ENCODE measurements at places on chromosomes 16 and 17.

- no peak for DNase-seq
Observed at GRCh38 chr17:12349297-12349696, 316.4 kb upstream of the MYOCD start.

- no peak for DNase-seq
Observed at GRCh38 chr17:71649941-71650350, 470.9 kb upstream of the SOX9 start.

GRCh38 chr16:53465606-53466280, 31.5 kb downstream of the RBL2 start:
- DNase-seq: no peak

DNA sequence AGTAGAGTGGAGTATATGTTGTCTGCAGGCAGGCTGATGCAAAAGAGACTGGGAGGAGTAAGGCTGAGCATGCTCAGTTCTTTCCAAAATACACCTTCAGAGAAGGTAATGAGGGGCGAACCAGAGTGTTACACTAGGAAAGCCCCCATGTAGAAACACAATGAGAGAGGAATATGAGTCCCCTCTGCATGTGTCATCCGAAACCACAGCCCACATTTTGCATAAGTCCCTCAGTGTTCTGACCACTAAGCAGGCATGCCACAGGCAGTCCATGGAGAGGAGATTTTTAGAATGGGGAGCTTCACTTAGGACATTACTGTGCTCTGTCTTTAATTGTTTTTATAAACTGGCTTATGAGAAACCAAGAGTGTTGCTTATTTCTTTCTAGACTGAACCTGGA, 32.0 kb downstream of the SLC6A2 start:
- no peak for DNase-seq

- DNase-seq: no peak
Observed at GRCh38 chr17:39360537-39360936, 40.9 kb downstream of the FBXL20 start.

DNA sequence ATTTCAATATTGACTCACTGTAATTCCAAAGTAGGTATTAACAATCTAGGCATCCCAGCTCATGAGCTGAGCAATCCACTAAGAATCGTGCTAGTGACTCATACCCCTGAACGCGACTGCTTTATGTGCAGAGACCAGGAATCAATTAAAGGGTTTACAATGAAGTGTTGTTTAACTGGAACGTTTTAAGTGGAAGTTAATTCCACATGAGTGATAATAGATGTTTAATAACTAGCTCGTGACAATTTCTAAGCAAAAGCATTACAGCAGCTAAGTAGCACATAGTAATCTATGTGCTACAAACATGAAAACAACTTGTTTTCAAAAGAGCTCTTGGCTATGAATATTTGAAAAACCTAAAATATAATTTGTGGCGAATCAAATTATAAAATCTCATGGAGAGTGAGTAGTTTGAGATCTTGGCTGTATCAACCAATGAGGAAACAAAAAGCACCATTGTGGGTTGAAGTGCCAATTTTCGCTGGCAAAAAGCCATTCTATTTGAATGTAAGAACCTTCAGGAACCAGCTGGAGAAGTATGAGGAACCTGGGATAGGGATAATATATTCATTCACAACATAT, 9.4 kb downstream of the GJC1 start:
- DNase-seq: no peak

GRCh38 chr16:88348377-88349152, 34.2 kb upstream of the ZNF469 start:
- DNase-seq: no peak

- no peak for DNase-seq
Observed at GRCh38 chr16:30473231-30474073, 910 bp downstream of the ITGAL start.

Measured in neural progenitor cell (in vitro differentiated cells).